ENCODE measurements at places on chromosomes 7 and 10.

GRCh38 chr7:142380069-142380468 is 122.2 kb upstream of the PRSS58 start:
- DNase-seq, result no peak

DNA sequence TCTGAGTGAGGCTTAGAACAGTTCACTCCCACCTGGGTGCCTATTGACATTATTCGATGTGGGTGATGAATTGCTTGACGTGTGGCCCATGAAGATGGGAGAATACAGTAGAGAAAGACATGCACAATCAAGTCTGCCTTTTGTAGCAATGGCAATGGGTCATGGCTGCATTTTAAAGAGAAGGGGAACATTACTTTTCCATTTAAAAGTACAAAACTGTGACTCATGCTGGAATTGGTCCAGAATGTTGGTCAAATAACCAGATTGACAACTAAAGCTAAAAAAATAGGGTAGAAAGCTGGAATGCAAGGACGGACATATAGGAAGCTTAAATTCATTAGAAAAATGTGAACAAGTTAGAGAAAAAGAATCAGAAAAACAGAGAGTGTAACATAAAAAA is 104.1 kb upstream of the SLC25A13 start:
- DNase-seq, result no peak

- peak; percentile 50 for DNase-seq
Measured at GRCh38 chr10:62733654-62734293, 70.7 kb upstream of the ADO start.

DNA sequence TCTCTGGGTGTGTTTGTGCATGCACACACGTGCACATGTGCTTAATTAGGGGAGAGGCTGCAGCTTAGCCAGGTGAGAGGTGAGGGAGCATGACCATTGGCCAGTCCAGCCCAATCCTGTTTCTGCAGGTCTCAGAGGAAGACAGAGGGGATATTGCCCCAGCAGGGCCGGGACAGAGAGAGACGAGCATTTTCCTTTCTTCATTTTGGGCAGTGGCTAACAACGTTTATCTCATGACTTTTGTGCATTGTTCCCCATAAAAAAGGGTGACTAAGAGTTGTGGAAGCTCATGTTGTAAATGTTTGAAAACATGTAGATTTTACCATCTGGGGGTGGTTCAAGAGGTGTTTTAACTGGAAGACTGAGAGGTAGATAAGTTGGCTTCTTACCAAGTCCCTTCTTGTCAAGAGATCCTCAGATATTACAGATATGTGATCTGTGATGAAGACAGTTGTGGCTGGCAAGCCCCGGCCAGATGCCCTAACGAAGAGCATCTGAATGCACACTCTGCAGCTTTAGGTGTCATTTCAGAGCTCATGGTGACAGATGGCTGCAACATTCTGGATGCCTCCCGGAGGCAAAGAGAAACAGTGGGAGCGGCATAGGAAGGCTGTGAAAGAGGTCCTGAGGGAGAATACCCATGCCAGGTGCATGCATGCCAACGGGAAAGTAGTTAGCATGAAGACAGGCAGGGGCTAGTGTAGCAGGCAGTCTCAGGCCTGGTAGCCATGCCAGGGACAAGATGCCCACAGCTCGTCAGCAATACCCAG is 16.7 kb upstream of the DMBT1 start:
- no peak for DNase-seq

DNA sequence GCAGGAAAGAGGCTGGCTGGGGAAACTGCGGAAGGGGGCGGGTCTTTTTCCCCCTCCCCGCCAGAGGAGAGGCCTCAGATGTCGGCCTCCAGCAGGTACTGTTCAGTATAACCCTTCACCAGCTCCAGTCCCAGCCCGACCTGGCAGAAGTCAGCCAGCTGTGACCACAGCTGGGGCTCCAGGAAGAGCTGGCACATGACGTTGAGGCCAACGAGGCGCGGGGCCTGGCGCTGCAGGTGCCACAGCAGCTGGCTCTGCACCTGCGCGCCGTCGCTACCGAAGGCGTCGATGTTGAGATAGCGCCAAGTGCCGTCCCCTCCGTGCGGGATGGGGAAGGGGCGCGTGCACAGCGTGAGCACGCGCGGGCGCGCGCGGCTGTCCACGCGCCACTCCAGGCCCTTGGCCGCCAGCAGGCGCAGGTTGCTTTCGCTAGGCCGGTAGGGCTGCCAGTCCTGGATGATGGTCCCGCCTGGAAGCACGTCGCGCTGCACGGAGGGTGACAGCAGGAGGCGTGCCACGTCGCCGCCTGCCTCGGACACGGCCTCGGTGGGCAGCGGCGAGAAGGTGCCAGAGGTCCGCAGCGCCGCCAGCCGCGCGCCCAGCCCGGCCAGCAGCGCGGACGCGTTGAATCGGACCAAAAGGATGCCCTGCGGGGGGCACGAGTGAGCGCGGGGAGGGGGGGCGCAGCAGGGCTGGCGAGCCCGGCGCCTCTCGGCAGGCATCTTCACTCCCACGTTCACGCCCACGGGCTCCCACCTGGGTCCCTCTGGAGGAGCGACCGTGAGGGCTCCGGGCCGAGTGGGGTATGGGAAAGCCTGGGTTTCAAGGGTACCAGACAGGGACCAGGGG is 6.9 kb upstream of the VGF start:
- peak; percentile 41 for DNase-seq

- DNase-seq, result no peak
Measured at GRCh38 chr7:17984288-17984687, 43.4 kb downstream of the PRPS1L1 start.

- DNase-seq, result no peak
Measured at GRCh38 chr10:50528206-50528605, 95.5 kb downstream of the SGMS1 start.

GRCh38 chr10:119191881-119192280 is 13.3 kb upstream of the PRDX3 start:
- DNase-seq, result no peak

GRCh38 chr7:47803846-47804245 is 144.4 kb downstream of the PKD1L1 start:
- no peak for DNase-seq

DNA sequence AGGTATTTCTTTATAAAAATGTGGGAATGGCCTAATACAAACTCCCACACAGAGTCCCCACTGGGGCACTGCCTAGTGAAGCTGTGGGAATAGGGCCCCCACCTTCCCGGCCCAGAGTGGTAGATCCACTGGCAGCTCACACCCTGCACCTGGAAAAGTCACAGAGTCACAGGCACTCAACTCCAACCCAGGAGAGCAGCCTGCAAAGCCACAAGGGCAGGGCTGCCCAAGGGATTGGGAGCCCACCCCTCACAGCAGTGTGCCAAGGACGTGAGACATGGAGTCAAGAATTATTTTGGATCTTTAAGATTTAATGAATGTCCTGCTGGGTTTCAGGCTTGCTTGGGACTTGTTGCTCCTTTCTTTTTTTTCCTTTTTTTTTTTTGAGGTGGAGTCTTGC is 5.3 kb upstream of the DNAJC12 start:
- no peak for DNase-seq

DNA sequence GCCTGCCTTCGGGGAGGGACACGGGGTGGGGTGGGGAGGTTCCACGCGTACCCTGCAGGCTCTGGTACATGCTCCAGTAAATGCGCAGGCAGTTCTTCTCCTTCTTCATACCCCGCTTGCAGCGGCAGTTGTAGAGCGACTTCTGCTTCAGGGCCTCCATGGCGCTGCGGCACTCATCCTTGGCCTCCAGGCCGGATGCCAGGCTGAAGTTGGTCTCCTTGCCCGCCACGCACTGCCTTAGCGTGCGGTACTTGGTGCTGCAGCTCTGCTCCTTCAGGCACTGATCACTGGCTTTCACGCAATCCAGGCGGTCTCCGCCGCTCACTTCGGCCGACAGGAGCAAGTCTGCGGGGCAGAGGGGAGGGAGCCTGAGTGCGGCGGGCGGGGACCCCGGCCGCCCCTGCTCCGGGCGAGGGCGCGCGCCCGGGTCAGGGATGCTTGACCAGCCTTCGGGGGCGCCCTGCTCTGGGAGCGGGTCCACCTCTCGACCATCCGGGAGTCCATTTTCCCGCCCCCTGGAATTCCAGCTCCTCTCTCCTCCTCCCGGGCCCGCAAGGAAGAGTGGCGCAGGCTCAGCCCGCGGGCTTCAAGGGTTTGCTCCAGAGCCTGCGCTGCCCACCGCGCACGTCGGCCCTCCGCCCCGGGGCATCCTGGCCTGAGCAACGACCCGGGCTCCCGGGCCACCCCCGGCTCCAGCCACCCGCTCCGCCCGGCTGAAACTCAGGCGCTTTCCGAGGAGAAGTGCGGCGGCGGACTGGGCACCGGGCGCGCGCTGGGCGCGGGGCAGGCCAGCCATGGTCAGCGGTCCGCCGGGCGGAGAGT is 2.0 kb downstream of the GFRA1 start:
- no peak for DNase-seq

- no peak for DNase-seq
Measured at GRCh38 chr10:128324058-128324827, 198.0 kb upstream of the MKI67 start.

DNA sequence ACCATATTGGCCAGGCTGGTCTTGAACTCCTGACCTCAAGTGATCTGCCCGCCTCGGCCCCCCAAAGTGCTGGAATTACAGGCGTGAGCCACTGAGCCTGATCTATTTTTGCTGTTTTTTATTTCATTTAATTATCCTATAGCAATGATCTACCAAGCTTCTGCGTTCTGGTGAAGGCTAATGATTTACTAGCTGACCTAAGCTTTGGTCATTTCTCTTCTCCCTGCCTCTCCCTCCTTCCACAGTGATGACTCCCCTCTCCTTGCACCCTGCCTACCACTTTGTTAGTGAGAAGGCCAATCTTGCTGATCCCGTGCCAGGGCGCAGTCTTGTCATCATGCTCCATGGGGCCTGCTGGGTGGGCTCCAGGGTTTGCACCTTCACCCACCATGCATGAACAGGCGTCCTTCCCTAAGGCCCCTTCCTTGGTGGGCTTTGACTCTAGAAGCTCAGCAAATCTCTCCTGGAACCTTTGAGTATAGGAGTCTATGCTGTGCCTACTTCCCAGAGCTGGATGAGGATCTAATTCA is 11.9 kb upstream of the ZCCHC24 start:
- DNase-seq, result no peak

- peak; percentile 48 for DNase-seq
Measured at GRCh38 chr10:16612115-16612980, 90.7 kb upstream of the C1QL3 start.

- DNase-seq, result no peak
Measured at GRCh38 chr10:81498011-81498551, 376.9 kb upstream of the NRG3 start.

GRCh38 chr10:129394518-129395328 is 72.3 kb upstream of the MGMT start:
- no peak for DNase-seq

DNA sequence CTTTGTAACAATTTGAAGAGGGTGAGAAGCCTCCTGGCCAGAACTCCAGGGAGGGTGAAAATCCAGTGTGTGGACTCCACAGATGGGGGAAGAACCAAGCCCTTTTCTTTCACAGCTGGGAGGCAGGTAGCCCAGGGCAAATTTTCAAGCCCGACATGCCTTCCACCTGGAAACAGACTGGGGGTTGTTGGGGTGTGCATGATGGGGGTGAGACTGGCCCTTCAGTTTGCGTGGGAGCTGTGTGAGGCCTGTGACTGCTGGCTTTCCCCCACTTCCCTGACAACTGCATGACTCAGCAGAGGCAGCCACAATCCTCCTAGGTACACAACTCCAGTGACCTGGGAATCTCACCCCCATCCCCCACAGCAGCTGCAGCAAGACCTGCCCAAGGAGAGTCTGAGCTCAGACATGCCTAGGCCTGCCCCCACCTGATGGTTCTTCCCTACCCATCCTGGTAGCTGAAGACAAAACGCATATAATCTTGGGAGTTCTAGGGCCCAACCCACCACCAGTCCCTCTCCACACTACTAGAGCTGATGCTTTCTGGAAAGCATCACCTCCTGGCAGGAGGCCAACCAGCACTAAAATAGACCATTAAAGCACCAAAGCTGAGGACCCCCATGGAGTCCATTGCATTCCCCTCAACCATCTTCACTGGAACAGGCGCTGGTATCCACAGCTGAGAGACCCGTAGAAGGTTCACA is 445.4 kb downstream of the TFEC start:
- no peak for DNase-seq

DNA sequence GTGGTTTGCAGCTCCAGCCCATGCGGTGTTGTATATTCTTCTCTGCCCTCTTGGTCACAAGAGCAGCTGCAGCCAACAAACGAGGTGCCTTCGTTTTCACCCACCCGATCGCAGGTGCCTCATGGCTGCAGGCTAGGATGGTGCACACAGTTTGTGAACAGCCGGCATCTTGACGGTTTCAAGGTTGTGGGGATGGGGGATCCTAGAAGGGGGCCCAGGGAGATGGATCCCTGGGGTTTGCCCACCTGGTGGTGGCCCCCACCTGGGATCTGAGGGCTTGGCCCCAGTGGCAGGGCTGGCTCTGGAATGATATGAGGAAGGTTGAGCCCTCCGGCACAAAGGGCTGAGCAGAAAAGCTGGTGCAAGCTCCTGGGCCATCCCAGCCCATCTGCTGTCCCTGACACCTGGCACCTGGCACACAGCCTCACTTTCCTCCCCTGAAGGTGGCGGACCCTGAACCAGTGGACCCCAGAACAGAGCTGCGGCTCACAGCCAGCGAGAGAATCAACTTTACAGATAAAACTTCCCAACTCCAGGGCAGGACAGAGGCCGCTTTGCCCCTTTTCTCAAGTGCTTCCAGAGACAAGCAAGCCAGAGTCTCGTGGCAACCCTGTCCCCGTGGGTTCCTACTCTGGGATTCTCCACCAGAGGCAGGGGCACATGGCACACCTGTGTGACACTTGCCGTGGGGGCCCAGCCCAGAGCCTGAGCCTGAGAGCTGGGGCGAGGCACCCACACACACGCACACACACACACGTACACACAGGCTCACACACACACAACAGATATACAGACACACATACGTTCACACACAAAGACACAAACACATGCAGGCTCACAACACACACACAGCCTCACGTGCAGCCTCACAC is 177.3 kb upstream of the PPP2R2D start:
- DNase-seq, result no peak

GRCh38 chr7:68744036-68744435 is 854.2 kb upstream of the AUTS2 start:
- no peak for DNase-seq

GRCh38 chr10:114070710-114071109 is 27.0 kb downstream of the ADRB1 start:
- DNase-seq, result no peak

GRCh38 chr10:89741126-89741762 is 39.9 kb downstream of the KIF20B start:
- no peak for DNase-seq

DNA sequence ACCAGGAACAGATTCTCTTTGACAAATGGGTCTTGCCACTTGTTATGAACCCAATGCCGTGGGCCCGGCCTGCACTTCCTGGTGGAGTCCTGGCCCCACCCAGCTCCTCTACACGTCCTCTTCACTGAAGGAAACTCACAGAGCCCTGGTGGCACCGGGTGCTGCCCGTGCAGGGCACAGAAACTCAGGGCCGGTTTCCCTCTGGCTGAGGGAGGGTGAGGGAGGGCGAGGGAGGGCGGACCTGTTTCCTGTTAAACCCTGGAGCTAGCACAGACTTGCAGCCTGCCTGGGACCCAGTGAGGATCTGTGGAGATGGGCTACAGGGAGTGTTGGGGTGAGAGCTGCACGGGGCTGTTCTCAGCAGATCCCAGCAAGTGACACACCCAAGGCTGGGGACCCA is 596.3 kb downstream of the PTPRN2 start:
- no peak for DNase-seq

Measured in activated naive CD4-positive, alpha-beta T cell treated with anti-CD3 and anti-CD28 coated beads, Interleukin-2, amount 10 ng/mL, durations not matched to agents 7 days and 5 days (primary cell).